ENCODE measurements at places on chromosomes 16 and 17.
A peak's percentile ranks its signal among the peaks of the same experiment; 100 is the strongest.

DNA sequence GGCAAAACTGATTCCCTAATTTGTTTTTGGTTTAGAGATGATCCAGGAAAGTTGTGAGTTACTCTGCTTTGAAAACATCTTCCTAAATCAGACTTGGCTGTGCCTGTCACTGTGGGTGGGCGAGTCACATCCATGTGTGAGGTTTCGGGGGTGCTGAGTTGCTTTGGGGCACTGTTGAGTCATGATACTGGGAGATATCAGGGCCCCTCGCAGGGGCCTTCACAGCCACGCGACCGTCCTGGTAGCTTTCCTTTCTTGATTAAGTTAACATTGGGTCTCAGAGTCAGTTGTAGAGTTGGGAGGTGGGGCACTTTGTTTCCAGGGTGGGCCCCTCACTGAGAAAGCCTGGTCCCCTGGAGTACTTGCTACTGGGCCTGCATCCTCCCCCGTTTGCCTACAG lies 58.3 kb upstream of the LGALS9 start:
- DNase-seq, result no peak

DNA sequence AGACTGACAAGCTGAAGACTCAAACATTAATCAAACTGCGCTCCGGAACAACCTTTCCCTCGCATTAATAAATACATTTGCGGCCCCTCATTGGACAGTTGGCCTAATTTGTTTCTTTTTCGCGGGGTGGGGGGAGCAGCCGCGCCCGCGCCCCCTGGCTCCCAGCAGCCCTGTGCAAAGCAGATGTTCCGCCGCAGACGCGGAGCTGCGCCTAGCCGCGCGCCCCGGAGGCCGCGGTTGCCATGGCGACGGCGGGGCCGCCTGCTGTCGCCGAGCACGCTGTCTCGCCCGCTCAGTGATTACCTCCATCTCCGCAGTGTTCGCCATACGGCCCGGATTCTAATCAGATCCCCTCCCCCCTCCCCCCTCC lies 25.5 kb downstream of the COPZ2 start:
- peak; percentile 72 for DNase-seq

GRCh38 chr16:30421010-30421409 lies 8.8 kb downstream of the DCTPP1 start:
- DNase-seq, result no peak

GRCh38 chr16:76268824-76269223 lies 8.4 kb upstream of the CNTNAP4 start:
- DNase-seq, result no peak

DNA sequence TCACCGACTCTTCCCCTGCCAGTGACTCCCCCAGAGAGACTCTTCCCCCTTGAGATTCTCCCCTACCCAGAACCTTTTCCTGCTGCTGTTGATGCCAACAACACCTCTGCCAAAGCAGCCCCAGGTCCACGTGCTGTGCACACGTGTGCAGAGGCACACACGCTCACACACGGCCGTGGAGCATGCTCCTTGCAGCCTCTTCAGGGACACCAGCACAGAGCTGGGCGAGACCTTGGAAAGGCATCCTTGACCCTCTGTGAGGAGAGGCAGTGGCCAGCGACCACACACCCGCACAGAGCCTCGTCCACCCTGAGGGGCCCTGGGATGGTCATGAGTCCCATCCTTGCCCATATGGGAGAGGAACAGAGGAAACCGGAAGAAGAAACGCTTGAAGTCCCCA lies 181.9 kb downstream of the RBFOX3 start:
- DNase-seq, result no peak

DNA sequence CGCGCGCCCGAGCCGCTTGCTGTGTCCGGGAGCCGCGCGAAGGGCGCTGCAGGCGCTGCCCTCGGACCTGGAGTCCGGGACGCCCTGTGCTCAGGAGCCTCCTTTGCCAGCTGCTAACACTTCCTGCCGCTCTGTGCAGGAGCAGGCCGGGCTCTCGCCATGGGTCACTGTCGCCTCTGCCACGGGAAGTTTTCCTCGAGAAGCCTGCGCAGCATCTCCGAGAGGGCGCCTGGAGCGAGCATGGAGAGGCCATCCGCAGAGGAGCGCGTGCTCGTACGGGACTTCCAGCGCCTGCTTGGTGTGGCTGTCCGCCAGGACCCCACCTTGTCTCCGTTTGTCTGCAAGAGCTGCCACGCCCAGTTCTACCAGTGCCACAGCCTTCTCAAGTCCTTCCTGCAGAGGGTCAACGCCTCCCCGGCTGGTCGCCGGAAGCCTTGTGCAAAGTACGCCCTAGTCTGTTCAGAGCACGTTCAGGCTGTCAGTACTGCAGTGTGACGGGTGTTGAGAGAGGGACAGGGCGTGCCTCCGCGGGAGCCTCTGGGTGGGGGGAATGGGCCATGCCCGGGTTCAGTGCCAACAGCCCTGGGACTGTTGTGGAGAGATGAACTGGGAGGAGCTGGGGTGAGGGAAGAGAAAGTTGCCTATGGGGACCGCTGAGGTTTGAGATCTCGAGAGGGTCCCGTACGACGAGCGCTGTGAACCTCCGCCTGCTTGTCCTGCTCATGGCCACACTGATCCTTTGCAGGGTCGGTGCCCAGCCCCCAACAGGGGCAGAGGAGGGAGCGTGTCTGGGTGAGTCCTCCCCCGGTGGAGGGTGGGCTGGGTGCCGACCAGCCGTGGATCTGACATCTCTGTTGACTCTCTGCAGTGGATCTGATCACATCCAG lies 1.3 kb downstream of the ZNF276 start:
- DNase-seq, result peak; percentile 73

- no peak for DNase-seq
These were observed 414.7 kb downstream of the HS3ST3B1 start for GRCh38 chr17:14715561-14715960.

- no peak for DNase-seq
These were observed 2.9 kb upstream of the TMEM97 start for GRCh38 chr17:28315846-28316705.

DNA sequence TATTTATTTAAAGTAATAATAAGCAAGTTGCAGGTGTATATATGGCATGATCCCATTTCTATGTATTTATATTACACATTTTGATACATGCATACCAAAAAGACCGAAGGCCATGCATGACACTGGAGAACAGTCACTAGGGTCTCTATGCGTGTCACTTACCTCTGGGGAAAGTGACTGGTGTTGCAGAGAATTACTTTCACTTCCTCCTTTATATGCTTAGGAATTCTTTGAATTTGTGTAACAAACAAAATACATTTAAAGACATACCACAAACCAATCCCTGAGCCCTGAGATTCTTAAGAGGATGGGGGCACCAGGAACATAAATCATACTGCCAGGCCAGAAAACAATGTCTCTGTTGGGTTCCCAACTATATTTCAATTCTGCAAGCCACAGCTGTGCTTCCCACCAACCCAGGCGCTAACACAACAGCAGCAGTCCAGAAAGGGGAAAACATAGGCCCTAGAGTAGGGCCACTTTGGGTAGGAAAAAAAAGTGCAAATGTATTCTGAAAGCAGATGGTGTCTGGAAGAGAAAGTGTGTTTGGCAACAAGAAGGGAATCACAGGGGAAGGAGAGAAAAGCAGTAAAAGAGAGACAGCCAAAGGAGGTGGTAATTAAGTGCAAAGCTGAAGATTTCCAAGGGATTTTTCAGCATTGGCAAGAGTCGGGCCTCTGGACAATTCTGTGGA lies 24.5 kb upstream of the HYDIN start:
- DNase-seq, result no peak

Data from activated T-cell treated with anti-CD3 and anti-CD28 coated beads, Interleukin-2, amount 50 U/mL, for 1 hour (primary cell).